Gastroesophageal sphincter (tissue), 4 donors: ENCODE measurements at places on chromosomes 4 and X. TPM values are rescaled to one million over a fixed set of nuclear protein-coding genes. Genes with fewer than 3 reads are reported as not detected.

DNA sequence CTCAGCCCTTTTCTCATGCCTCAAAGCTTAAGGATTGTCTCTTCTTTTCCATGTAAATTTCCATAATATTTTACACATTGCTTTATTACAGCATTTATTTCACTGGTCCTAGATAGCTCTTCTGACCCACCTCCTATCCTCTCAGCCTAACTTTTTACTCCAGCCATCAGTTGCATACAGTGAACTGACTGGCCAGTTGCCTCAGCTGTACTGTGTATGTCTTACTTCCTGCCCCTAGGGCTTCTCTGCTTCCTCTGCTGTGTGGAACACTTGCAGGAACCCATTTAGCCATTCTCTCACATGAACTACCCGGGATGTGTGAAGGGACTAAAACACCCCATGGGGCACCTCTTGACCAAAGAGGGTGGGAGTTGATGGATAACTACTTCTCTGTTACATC lies 18.0 kb downstream of the C4orf33 start:
- ATAC-seq: no peak

GRCh38 chr4:163048447-163048846 lies 118.2 kb downstream of the NAF1 start:
- no peak for ATAC-seq

The DRP2 gene
- 0.20 TPM for total RNA-seq

DNA sequence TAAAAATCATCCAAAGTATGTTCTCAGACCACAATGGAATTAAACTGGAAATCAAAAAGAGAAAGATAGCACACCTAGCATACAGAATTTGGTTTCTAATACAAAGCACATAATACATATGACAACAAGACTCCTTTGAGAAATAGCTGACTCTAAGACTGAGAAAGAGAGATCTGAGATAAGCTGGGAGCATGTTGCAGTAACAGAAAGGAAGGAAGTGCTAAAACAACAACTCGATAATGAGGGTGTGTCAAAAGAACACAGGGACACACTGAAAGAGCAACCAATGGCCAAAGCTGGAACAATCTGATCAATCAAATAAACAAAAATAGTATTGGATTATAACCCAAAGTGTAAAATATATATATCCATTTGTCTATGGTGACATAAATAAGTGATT lies 586.6 kb downstream of the C4orf33 start:
- ATAC-seq: no peak

DNA sequence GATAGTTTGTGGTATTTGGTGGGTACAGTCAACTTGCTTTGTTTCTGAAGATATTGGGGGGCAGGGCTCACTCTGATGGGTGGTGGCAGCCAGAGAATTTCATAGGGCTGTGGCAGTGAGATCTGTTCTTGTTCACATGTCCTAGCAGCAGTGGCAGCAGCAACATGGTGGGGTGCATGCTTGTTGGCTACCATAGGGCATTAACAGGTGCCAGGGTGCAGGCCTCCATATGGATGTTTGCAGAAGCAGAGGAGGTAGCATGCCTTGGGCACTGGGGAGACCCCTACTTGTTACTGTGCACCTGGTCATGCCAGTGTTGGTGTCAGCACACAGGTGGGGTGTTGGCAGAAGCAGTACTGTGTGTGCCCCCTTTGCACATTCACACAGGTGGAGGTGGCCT lies 96.3 kb upstream of the ZC4H2 start:
- no peak for ATAC-seq

The UGT2B10 gene
- total RNA-seq: not detected

The PPID gene
- total RNA-seq: 27.6 TPM

The CCKAR gene
- total RNA-seq: 0.54 TPM

The MAGEB17 gene
- 1.9 TPM for total RNA-seq

The TCEAL9 gene
- 86.7 TPM for total RNA-seq

- ATAC-seq: no peak
Observed at GRCh38 chr4:47567511-47567910, 82.4 kb downstream of the ATP10D start.

DNA sequence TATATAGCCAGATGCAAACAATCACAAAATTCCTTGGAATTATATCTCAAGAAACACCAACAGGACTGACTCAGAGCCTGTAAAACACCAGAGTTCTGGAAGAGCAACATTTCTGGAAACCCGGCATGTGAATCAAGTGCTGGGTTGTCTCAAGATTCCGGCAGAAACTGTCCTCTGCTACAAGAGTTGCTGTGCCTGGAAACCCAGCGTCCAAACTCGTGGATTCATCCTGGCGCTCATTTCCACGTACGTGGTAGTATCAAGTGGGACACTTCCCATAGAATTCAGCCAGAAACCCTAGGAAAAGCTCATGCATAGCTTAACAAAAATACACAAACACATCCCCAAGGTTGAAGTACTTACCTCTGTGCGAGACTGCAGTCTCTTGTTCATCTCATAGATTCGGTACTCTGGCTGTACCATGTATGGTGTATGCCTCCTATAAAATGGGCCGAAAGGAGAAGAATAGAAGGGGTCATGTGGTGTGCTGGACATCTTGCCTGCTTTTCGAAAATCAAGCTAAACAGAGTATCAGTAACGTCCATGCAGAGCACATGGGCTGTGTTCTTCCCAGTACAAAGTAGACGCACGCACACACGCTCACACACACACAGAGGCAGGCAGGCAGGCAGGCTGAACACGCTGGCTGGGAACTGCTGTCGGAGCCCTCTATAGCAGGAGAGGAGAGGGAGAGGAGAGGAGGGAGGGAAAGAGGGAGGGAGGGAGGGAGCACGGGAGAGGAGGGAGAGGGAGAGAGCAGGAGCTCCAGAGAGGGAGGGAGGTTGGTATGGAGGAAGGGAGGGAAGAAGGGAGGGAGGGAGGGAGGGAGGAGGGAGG lies at the start of gene LDB2:
Gene LDB2 (minus strand): TSS at position 655 of the 837 bp plus-strand sequence.
- ATAC-seq: peak; percentile 87

DNA sequence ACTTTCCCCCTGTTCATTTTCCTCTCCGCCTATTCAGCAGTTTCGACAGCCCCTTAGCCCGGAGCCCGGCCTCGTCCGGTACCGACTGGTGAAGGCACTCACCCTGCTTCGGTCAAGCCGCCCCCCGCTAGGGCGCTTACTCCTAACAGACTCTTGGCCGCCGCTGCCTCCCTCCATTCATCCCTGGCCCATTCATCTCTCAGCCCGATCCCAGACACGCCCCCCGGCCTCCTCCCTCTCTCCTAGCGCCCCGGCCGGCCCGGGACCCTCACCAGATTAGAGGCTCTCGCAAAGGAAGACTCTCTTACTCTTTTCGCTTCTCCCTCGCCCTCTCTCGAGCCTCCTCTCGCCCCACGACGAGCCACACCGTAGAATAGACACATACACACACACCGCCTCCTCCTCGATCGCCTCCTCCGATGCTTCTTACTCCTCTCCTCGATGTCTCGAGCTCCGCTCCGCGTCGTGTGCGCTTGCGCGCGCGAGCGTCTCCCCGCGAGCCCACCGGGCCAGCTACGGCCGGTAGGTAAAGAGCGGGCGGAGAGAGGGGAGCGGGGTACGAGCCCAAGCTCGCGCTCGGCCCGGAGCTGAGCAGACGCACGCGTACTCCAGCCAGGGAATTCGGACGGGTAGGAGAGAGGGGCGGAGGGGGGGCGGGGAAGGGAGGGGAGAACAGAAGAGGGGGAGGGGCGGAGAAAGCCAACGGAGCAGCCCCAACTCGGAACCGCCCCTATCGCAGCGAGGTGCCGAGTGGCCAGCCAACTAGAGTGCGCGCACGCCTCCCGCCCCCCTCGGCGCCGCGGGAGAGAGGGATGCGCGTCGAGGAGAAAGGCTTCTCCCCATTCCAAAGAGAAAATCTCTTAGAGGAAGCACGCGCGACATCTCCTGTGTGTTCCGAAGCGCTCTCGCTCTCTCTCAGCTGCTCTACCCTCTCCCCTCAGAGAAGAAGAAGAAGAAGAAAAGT lies at the start of gene WNK3:
Gene WNK3 (minus strand): TSS at position 633 of the 964 bp plus-strand sequence.
- peak; percentile 93 for ATAC-seq

DNA sequence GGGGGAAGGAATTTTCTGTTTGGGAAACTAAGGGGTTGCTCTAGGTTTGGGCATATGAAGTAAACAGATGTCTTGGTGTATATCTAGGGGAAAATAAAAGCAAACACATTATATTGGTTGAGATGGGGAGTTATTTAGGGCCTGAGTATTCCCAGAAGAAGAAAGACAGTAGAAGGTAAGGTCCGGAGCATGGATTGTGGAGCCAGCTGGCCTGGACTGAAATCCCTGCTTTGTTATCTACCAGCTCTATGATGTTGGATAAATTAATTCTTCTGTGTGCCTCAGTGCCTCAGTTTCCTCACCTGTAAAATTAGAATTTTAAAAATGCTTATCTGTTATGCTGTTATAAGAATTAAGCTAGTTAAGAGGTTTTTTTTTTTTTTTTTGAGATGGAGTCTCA lies 272.3 kb upstream of the RPS6KA3 start:
- no peak for ATAC-seq

DNA sequence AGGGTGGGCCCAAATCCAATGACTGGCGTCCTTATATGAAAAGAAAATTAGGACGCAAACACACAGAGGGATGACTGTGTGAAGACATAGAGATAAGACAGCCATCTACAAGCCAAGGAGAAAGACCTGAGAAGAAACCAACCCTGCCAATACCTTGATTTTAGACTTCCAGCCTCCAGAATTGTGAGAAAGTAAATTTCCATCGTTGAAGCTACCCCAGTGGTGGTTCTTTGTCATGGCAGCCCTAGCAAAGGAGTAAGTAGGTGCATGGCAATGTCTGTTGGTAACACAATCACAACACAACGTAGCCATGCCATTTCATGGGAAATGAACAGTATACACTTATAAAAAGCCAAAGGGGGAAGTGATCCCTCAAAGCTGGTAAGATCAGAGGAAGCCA lies 25.3 kb downstream of the SMIM20 start:
- no peak for ATAC-seq

GRCh38 chr4:134708616-134709015 lies 507.0 kb upstream of the PABPC4L start:
- ATAC-seq: no peak

The RHOXF1 gene
- 0.49 TPM for total RNA-seq

DNA sequence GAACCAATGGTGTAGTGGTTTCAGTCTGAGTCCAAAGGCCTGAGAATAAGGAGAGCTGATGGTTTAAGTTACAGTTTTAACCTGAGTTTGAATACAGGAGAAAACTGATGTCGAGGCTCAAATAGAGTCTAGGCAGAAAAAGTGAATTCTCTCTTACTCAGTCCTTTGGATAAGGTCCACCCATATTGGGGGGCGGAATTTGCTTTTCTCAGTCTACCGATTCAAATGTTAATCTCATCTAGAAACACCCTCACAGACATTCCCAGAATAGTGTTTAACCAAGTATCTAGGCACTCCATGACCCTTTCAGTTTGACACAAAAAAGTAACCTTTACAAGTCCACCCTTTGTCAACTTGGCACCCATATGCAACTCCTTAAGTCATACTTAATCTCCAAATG lies 216.0 kb downstream of the GRID2 start:
- ATAC-seq: no peak

DNA sequence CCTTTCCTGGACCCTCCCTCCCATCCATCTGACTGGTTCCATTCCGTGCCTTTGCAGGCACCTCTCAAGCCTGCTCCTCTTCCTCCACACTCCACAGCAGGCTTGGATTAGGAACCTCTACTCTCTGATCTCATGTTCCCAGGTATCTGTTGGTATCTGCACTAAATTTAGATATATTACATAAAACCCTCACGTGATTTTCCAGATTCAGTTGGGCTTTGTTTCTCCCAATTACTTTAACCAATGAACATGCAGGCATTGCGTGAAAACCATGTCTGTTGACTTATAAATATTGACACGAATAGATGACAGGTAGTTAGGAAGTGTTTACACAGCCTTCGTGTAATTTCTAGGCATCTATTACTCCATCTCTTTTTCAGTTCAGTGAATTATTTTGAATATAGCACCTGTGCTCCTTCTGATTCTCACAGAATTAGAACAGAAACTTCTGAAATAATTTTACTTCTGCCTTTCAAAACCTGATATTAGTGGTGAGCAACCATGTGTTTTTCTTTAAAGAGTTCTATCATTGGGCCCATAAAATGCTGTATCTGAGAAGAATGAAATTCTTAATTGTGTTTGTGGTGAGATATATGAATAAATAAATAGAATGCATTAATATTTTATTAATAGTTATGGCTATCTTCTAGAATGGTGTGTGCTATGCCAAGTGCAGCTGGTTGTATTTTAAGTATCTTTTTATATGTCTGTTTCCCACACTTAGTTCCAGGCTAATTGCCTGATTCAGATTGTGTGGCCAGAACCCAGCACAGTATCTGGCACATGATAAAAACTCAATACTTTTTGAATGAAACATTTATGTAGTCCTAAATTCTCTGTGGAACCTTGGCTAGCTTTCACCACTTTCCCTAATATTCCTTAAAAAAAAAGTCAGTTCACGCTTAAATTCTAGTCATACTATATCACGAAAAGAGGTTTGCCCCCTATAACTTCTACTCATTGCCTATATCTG lies 304.8 kb downstream of the QDPR start:
- no peak for ATAC-seq

The PPBP gene
- not detected for total RNA-seq

DNA sequence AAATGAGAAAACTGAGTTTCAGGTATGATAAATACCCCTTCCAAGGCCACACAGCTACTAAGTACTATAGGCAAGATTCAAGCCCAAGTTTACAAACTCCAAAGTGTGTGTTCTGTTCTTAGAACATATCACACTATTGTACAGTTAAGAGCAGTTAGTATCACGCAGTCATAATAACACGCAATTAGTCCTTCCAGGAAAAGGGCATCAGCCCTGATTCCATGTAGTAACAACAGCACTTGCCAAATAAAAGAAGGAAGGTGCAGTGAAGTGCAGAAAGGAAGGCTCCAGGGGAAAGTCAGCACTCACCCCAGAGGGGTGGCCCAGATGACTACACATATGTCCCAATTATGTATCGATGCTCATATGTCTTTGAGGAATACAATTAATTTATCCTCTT lies 4.4 kb downstream of the TASL start:
- ATAC-seq: no peak

DNA sequence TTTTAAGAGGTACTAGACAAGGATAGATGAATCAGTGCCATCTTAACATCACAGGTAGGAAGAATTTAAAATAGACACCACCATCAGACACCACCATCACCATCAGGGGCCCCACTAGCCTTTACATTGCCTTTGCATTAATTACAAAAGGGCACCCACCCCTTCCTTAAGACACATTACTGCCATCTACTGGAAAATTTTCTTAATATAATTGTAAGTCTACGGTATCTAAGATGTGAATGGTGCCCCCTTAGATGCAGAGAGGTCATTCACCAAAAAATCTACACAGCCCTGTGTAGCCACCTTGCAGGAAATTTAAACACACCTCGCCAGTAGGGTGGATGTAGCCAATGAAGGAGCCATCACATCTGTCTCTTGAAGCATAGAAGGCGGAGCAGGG lies 184.1 kb downstream of the MID1IP1 start:
- no peak for ATAC-seq

DNA sequence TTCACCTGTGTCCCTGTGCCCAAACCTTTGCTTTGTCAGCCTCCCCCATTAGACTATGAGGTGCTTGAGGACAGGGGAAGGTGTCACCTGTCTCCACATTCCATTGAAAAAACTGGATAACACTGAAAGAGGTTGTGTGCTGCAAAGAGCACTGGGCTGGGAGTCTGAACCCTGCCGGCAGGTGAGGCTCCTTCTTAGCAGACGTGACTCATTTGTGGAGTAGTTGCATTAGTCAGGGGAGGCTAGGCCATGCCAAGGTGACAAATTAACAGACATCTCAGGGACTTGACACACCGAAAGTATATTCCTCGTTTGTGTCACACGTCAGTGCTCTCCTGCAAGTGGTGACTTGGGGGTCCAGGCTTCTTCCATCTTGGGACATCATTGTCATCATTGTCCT lies 95.9 kb upstream of the STX18 start:
- no peak for ATAC-seq

The JADE3 gene
- 9.9 TPM for total RNA-seq
